SW 1271 (cell line): ENCODE measurements at places on chromosomes 3 and 15.

- no peak for DNase-seq
These were observed 138.5 kb upstream of the ARPP21 start for GRCh38 chr3:35500641-35501350.

DNA sequence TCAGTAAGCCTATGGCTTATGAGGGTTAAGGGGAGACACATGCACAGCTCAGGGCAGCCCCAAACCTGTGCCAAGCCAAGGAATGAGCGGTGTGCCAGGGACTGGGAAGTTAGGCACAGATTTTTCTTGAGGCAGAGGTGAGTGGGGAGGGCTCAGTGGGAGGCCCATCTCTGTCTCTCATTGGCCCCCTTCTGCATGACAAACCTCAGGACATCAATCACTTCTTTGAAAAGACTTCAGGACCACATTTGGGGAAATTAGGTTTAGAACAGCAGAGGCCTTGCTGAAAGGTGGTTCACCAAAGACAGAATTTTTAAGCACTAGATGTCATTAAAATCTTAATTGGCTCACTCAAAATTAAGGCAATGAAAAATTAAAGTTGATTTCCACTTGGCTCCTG is 57.2 kb downstream of the RAB11A start:
- no peak for DNase-seq

- no peak for DNase-seq
These were observed 454.0 kb upstream of the RBMS3 start for GRCh38 chr3:28826840-28827239.

- no peak for DNase-seq
These were observed 40.6 kb downstream of the LYZL4 start for GRCh38 chr3:42369832-42370231.

GRCh38 chr15:25464784-25465183 is 26.0 kb upstream of the UBE3A start:
- no peak for DNase-seq
